ENCODE measurements at places on chromosomes 5 and 9.

GRCh38 chr9:119487118-119487827, 118.0 kb upstream of the BRINP1 start:
- no peak for DNase-seq

DNA sequence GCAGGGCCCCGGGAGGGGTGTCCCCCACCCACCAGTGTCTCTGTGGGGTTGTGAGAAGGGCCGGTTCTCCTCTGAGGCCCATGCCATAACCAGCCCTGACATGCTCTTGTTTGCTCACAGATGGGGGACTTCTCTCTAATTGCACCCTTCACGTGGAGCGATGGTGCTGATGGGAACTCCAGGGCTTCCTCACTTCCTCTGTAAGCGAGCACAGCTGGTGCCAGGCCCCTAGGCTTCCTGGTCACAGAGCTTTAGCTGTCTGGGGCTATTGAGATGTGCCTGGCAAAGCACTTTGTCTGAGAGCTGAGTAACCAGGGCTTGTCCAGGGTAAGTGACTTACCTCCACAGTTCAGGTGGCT, 36.4 kb downstream of the PHF2 start:
- DNase-seq: no peak

DNA sequence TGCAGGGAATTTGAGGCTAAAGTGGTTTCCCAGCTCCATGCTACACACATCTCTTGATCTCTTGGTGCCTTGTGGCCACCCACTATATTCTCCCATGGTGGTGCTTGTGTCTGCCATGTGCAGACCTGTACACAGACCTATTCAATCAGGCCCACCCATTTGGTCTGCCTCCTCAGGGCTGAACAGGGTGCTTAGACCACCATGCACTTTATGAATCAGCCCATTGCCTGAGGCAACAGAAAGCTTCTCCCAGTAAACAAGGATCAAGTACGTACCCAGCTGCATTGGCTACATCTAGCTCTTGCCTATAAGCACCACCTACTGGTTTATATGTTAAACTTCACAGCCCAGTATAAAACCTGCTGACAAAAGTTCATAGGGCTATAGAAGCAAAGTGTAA, 664.3 kb upstream of the EDIL3 start:
- DNase-seq: peak; percentile 66

DNA sequence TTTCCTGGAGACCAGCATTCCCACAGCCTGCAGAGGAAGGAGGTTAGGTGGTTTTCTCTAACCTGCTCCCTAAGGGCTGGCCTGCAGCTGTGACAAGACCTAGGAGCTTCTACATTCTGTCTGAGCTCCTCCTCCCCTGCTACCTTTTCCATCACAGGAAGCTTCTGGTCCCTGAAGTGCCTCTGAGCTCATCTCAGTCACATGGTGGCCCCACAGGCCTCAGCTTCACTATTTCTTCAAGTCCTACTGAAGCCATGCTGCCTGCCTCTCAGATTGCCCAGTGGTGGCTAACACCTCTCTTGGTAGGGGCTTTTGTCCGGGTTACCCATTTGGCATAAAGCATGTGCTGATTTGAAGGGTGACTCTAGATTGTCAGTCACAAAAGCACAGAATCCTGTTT, 259.4 kb downstream of the CRB2 start:
- DNase-seq: no peak

GRCh38 chr9:124506931-124507879, at the start of gene NR5A1:
TSS of gene NR5A1 (minus strand) at chr9:124507399. CDS start at chr9:124503395, 4,004 bp downstream.
- DNase-seq: no peak

GRCh38 chr9:99296291-99296951, 74.3 kb downstream of the SEC61B start:
- no peak for DNase-seq

DNA sequence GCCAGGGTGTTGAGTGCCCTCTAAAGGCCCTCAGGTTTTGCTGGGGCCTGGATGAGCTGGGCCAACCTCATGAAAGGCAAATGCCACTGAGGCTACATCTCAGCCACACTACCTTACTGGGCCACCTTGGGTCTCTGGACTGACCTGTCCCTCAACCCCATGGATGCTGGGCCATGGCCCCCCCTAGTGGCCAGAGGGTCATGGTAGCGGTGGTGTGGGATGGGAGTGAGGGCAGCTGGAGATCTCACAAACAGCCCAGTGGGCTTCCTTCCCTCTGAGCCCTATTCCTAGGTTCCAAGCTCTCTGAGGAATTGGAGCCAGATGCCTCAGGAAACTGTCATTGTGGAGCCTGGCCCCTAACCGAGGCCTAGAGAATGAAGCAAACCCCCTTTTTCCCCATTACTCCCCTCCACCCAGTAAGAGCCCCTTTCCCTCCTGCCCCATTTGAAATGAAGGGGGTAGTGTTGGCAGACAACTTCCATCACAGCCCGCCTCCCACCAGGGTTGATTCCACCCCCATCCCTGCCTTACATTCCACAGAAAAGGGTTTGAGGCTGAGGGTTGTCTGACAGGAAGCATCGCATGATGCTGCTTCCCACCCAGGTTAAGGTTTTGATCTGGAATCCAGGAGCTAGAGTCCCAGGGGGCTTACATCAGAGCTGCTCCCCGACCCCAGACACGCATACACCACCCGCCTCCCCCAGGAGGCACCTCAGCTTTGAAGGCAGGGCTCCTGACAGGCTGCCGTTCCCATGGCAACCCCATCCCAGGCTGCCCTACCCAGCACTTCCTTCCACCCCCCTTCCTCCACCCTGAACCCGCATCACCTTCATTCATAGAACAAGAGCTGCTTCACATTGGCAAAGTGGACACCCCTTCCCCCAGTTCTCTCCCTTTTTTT, 63.9 kb downstream of the PCDH1 start:
- no peak for DNase-seq

DNA sequence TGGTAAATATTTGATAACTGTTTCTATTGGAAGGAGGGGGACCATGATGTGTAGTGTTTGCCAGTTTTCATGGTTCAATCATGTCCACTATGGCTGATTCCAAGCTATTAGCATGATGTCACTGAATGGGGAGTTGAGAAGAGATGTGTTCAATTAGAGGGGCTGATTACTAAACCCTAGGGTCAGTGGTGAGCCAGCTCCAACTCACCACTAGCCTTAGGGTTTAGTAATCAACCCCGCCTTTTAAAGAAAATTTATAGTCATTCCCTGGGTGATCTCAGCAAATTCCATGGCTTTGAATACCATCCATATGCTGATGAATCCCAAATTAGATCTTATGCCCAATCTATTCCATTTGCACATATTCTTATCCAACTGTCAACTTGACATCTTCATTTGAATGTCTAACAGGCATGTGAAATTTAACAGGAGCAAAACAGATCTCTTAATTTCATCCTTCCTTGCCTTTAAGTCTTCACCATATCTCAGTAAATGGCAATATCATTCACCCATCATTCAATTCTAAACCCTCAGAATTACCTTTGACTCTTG, 98.8 kb downstream of the GCNT1 start:
- DNase-seq: no peak

DNA sequence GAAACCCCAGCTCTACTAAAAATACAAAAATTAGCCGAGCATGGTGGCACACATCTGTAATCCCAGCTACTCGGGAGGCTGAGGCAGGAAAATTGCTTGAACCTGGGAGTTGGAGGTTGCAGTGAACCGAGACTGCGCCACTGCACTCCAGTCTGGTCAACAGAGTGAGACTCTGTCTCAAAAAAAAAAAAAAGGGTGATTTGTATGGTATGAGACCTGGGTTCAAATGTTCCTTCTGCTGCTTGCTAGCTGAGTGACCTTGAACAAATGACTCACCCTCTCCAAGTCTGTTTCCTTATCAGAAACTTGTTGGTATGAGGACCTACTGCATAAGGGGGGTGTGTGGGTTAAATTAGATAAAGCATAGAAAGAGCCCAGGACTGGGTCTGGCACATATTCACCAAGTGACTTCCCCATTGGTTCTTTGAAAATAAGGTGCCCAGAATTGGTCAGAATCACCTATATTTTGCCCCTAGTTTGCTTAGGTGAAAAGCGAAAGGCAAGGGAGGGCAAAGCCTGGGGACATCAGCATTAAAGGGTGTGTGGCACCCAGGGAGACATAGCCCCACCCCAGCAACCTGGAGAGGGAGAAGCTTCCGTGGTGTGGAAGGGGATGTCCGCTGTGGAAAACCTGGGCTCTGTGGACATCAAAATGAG, 9.9 kb downstream of the SLC25A25 start:
- no peak for DNase-seq

Data from LHCN-M2 (cell line).